ENCODE measurements at places on chromosomes 11 and 22.
A peak's percentile ranks its signal among the peaks of the same experiment; 100 is the strongest.

GRCh38 chr11:6635082-6635932 is 16.1 kb upstream of the TPP1 start:
- DNase-seq, result peak; percentile 89

- peak; percentile 83 for DNase-seq
Observed at GRCh38 chr22:21102659-21103267, 57.0 kb downstream of the LRRC74B start.

GRCh38 chr11:596374-596773 is 19.4 kb downstream of the IRF7 start:
- DNase-seq, result no peak

- DNase-seq, result no peak
Observed at GRCh38 chr11:61650781-61651571, 29.2 kb upstream of the DAGLA start.

- DNase-seq, result no peak
Observed at GRCh38 chr11:19279451-19279850, 38.7 kb upstream of the E2F8 start.

DNA sequence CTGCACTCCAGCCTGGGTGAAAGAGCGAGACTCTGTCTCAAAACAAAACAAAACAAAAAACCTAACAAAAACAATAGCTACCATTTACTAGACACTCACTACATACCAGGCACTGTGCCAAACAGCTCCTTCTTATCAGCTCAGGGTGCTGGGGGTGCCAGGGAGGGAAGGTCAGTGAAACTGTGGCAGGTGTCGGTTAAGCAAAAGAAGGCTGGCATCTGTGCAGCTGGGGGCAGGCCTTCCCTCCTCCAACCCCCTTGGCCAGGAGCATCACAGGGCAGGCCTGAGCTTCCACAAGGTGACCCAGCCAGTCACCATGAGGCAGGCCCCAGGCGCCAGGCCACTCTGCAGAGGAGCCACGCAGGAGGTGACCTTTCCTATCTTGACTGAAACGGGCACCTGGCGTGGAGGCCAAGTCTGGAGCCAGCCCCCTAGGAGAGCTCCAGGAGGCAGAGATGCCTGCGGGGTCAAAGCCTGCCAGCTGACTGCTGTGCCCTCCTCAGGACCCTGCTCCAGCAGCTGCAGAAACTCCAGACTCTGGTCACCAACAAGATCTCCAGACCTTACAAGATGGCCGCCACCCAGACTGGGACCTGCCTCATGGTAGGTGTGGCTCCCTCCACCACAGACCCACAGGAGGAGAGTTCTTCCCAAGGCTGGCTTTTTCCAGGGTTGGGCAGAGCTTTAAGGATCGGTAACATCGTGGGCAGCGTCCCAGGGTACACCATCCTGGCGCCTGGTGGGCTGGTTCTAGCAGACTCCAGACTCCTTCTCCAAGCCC is 31.3 kb upstream of the DGKZ start:
- peak; percentile 50 for DNase-seq

DNA sequence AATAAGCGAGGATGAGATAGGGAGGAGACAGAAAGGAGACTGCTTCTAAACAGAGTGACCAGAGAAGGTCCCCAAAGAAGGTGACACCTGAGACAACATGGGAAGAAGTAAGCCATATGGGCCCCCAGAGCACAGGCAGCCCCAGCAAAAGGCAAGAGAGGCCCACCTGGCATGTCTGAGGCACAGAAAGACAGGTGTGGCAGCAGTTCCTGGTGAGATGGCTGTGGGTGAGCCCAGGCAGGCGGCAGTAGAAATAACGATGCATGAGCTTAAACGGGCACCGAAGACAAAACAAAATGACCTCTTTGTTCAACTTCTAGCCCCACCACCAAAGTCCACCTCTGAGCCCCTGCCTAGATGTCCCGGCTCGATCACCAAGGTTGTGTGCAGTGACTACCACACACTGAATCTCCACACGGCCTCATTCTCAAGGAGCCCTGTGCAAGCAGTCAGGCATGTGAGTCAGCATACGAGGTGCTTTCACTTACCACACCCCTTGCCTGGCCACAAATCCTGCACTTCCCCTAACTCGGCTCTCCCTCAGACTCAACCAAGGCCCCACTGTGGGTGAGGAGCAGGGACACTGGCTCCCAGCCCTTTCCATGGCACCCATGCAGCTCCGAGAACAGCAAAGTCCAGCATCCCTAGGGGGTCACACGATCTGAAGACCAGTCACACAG is 77.6 kb downstream of the PACSIN2 start:
- DNase-seq, result peak; percentile 94

- DNase-seq, result no peak
Observed at GRCh38 chr11:58530236-58530635, 22.3 kb upstream of the OR5B21 start.

DNA sequence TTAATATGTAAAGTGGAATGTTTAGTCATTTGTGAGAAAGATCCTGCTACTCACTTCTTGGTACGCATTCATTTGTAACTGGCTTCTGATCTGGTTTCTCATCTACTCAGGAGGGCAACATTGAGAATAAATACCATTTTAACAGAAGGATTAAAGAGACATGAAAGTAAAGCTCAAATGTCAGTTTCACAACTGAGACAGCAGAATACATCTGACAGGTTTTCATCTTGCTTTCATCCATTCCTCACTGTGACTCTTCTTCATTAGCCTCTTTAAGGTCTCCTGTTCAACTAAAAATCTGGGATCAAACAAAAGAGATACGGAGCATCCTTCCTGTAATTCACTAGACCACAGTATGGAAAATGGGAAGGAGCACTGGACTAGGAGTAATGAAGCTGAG is 31.4 kb upstream of the CCDC89 start:
- no peak for DNase-seq

GRCh38 chr11:35311331-35311730 is 108.0 kb downstream of the SLC1A2 start:
- DNase-seq, result no peak

DNA sequence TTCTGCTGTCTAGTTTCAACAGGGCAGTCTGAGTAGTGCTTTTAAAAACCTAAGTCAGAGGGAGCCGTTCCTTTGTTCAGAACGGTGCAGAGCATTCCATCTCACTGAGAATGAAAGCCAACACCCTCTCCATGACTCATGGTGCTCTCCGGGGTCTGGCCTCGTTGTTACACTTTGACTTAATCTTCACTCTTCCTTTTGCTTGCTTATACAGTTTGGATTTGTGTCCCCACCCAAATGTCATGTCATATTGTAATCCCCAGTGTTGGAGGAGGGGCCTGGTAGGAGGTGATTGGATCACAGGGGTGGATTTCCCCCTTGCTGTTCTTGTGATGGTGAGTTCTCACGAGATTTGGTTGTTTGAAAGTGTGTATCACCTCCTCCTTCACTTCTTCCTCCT is 292.2 kb downstream of the ST3GAL4 start:
- peak; percentile 89 for DNase-seq

DNA sequence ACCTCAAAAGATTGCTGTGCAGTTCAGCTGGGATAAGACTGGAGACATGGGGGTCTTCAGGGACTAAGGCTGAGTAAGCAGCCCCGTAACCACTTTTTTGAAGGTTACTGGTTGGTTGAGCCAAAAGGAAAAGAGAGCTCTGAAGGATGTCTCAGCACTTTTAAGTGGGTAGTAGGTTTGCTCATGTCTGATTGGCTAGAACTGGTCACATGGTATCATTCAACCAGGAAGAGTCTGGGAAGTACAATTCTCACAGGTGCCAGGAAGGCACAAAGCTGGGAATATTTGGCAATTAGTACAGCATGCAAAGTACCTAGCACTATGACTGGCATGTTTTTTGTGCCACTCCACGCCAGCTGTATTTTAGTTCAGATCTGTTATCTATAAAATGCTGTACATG is 58.1 kb downstream of the SNX19 start:
- no peak for DNase-seq

GRCh38 chr11:27473017-27473406 is 422 bp upstream of the LGR4 start:
- peak; percentile 68 for DNase-seq

- peak; percentile 1 for DNase-seq
Observed at GRCh38 chr11:31645747-31646146, 136.2 kb downstream of the ELP4 start.

DNA sequence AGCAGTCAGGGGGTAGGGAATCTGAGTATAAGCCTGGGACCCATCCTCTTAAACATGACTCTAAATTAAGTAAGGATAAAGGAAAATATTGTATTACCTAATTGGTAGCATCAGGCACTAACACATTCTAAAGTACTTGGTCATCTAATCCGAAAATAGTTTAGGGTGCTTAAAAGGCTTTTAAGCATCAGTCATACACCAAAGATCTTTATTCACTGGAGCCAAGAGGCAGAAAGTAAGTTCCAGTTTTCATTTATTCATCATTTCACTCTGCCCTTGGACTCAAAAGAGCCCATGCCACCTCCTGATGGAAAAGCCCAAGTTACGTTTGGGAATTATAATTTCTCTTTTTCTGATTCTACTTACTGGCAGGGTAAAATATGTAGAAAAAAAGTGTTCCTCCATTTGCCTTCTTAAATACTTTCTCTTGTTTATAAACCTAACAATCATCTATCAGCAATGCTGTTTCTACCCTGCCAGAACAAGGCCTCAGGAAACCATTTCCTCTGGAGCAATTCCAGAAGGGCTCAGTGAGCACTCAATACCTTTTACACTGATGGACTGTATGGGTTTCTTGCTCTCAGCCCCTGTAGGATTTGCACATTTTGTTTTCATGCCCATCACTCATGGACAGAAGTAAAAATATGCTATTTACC is 120.1 kb upstream of the SLC5A12 start:
- DNase-seq, result peak; percentile 2

DNA sequence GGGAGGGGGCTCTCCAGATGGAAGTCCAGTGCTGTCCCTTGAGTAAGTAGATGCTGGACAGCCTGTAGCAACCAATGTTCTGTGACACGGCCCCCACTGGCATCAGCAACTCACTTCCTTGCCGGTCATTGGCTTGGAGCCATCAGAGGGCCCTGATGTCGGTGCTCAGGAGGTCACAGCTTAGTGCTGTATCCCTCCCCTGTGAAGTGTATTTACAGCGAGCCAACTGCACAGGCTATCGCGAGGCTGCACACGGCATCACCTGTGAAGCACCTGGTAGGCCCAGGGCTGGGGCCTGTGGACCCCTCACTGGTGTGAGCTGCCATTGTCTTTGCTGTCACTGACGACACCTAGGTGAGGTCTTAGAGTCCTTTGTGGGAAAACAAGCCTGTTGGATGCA is 13.4 kb upstream of the ACR start:
- DNase-seq, result no peak

DNA sequence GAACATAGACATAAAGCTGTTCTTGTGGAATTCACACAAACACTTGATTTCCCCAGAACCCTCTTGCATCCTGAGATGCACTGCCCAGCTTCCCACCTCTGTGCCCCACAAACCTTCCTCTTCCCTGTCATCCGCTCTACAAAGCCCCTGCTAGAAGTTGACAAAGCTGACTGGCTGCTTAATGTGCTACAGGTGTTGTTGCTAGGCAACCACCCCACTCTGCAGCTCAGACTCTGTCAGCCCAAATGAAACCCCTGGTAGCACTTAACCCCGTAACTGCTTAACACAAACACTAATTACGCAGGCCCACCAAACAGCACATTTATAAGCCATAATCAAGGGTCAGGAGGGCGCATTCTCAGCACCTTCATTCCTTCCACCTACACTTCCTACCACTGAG is 172.0 kb upstream of the CADM1 start:
- DNase-seq, result no peak
